ENCODE measurements at places on chromosomes 3 and 15.
A peak's percentile ranks its signal among the peaks of the same experiment; 100 is the strongest.

- H3K27me3 ChIP-seq: peaks cover 11% of the 10 kb centered on the region
- peaks cover 46% of the 10 kb centered on the region for H3K4me1 ChIP-seq
- H3K4me3 ChIP-seq: no peak overlapping the region
- no peak for DNase-seq
These were observed 101.4 kb downstream of the TNIK start for GRCh38 chr3:171358881-171359198.

- H3K4me1 ChIP-seq: peaks cover 7% of the 10 kb centered on the region
- H3K4me3 ChIP-seq: no peak overlapping the region
- peaks cover 1% of the 10 kb centered on the region for H3K27me3 ChIP-seq
- no peak for DNase-seq
These were observed 14.2 kb upstream of the CP start for GRCh38 chr3:149235599-149236424.

GRCh38 chr3:166283840-166284239, 446.6 kb upstream of the BCHE start:
- H3K36me3 ChIP-seq: no peaks in the 10 kb centered on the region
- no peak overlapping the region for H3K4me3 ChIP-seq
- DNase-seq: no peak
- H3K4me1 ChIP-seq: no peaks in the 10 kb centered on the region

DNA sequence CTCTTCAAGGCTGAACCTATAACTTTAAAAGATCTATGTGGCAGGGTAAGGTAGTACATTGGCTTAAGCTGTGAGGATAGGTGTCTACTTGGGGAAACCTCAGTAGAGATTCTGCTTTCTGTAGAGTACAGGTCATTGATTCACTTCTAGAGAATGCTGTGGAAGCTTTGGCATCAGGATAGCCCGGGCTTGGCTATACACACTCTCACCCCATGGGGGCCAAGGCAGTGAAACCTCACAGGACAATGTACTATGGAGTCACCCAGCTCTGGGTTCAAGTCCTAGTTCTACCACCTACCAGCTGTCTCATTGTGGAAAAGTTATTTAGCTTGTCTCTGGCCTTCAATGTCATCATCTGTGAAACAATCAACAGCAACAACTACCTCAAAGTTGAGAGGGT, 9.0 kb downstream of the MTFMT start:
- H3K4me1 ChIP-seq: no peaks in the 10 kb centered on the region
- no peaks in the 10 kb centered on the region for H3K27me3 ChIP-seq
- no peak for DNase-seq

- no peak overlapping the region for H3K4me3 ChIP-seq
- DNase-seq: no peak
- H3K36me3 ChIP-seq: no peaks in the 10 kb centered on the region
- H3K27ac ChIP-seq: no peak overlapping the region
These were observed 113.4 kb upstream of the MRPS22 start for GRCh38 chr3:139230391-139230790.

- peaks cover 38% of the 10 kb centered on the region for H3K36me3 ChIP-seq
- no peak overlapping the region for H3K27ac ChIP-seq
- H3K4me1 ChIP-seq: no peaks in the 10 kb centered on the region
- peak overlapping the region; percentile 82 for H3K4me3 ChIP-seq
These were observed 13.1 kb upstream of the ITPKA start for GRCh38 chr15:41480396-41481140.

DNA sequence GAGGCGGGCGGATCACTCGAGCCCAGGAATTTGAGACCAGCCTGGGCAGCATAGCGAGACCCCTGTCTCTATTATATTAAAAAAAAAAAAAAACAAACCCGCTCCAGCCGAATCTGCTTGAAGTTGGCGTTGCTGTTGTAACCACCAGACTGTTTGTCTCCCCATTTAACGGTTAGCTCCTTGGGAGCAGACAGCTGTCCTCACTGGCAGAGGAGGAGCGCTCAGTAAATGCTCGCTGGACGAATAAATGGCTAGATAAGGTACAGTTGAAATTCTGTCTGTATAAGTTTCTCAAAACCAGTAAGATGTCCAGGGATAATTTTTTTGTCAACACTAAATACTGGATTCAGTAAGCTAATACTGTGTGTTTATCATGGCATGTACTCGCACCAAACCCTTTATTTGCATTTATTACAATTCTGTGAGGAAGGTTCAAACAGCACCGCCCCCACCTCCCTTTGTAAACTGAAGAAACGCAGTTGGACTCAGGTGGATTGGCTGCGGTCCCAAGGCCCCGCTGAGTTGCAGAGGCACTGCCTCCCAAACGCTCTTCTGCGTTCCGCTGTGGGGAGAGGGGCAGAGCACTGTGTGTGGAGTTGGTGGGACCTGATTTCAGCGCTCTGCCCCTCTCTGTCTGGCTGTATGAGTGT, 1.1 kb downstream of the RCCD1 start:
- peaks cover 15% of the 10 kb centered on the region for H3K36me3 ChIP-seq
- DNase-seq: no peak
- H3K27ac ChIP-seq: peak overlapping the region; percentile 42
- peaks cover 2% of the 10 kb centered on the region for H3K4me1 ChIP-seq

DNA sequence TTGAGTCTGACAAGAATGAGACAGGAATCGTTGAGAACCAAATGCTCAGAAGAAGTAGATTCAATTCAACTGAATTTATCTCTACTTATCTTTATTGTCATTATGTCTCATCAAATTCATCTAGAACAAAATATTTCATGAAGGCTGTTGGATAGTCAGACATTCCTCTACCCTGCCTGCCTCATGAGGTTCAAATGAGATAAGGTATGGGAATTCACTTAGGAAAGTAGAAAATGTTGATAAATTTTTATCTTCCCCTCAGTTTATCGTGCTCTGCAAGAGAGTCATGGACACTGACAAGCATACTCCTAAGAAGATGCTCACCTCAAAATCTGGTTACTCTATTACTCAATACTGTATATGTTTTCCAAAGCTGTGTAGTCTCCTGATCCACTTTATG, 149.7 kb upstream of the CDIN1 start:
- H3K27me3 ChIP-seq: peaks cover 2% of the 10 kb centered on the region
- no peak for DNase-seq
- H3K36me3 ChIP-seq: no peaks in the 10 kb centered on the region
- H3K27ac ChIP-seq: no peak overlapping the region
- no peak overlapping the region for H3K4me3 ChIP-seq

- no peak overlapping the region for H3K27ac ChIP-seq
- H3K4me1 ChIP-seq: peaks cover 2% of the 10 kb centered on the region
- no peak for DNase-seq
- no peaks in the 10 kb centered on the region for H3K27me3 ChIP-seq
- H3K36me3 ChIP-seq: no peaks in the 10 kb centered on the region
- no peak overlapping the region for H3K4me3 ChIP-seq
These were observed 127.1 kb downstream of the ABHD5 start for GRCh38 chr3:43817825-43818224.

DNA sequence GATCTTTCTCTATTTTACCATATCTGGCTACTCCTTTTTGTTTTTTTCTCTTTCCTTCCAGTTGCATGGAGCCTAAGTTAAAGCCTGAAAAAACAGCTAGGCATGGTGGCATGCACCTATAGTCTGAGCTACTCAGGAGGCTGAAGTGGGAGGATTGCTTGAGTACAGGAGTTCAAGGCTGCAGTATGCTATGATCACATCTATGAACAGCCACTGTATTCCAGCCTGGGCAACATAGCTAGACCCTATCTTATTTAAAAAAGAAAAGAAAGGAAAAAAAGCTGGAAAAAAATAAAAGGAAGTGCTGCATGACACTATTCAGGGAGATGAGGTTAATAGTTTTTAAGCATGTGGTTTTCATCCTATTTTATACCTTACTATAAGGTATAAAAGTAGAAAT, 4.0 kb upstream of the SKIL start:
- H3K36me3 ChIP-seq: peaks cover 3% of the 10 kb centered on the region
- H3K27ac ChIP-seq: peak overlapping the region; percentile 50
- no peak overlapping the region for H3K4me3 ChIP-seq
- DNase-seq: no peak

DNA sequence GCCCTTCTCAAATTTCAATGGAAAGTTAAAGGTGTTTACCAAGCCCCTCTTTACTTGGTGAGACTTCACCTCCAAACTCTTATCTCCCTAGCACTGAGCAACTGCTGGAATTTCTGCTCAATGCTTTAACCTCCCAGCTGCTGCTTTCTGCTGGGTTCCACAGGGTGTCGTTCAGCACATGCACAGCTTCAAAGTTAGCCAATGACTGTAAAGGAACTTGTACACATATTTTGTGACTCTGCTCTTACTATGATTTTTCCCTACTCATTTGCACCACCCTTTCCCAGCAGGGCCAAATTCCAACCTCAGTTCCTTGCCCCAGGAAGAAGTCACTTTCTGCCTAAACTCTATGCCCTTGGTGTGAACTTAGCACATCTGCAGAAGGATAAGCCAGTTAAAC, 89.7 kb downstream of the ULK4 start:
- H3K27me3 ChIP-seq: no peaks in the 10 kb centered on the region
- DNase-seq: no peak
- no peaks in the 10 kb centered on the region for H3K36me3 ChIP-seq
- H3K4me3 ChIP-seq: no peak overlapping the region
- no peaks in the 10 kb centered on the region for H3K4me1 ChIP-seq
- H3K27ac ChIP-seq: no peak overlapping the region

DNA sequence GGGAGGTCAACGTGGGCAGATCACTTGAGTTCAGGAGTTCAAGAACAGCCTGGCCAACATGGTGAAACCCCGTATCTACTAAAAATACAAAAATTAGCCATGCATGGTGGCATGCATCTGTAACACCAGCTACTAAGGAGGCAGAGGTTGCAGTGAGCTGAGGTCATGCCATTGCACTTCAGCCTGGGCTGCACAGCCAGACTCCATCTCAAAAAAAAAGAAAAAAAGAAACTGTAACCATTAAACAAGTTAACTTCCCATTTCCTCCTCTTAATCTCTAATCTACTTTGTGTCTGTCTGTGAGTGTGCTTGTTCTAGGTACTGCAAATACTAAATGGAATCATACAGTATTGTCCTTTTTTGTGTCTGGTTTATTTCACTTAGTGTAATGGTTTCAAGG, 2.7 kb downstream of the RBM6 start:
- H3K27me3 ChIP-seq: peaks cover 3% of the 10 kb centered on the region
- H3K27ac ChIP-seq: no peak overlapping the region
- H3K36me3 ChIP-seq: no peaks in the 10 kb centered on the region
- DNase-seq: no peak
- peaks cover 5% of the 10 kb centered on the region for H3K4me1 ChIP-seq

- H3K27ac ChIP-seq: no peak overlapping the region
- H3K4me1 ChIP-seq: peaks cover 28% of the 10 kb centered on the region
- H3K27me3 ChIP-seq: peaks cover 46% of the 10 kb centered on the region
- peaks cover 6% of the 10 kb centered on the region for H3K36me3 ChIP-seq
- no peak for DNase-seq
These were observed 716 bp upstream of the ISLR2 start for GRCh38 chr15:74129586-74130154.

- DNase-seq: no peak
- H3K27me3 ChIP-seq: peaks cover 11% of the 10 kb centered on the region
- H3K27ac ChIP-seq: no peak overlapping the region
- peaks cover 4% of the 10 kb centered on the region for H3K4me1 ChIP-seq
- no peaks in the 10 kb centered on the region for H3K36me3 ChIP-seq
- peak overlapping the region; percentile 86 for H3K4me3 ChIP-seq
These were observed 101.1 kb upstream of the IGF1R start for GRCh38 chr15:98547275-98547674.

GRCh38 chr3:126151562-126152302, 28.7 kb downstream of the ALDH1L1 start:
- H3K36me3 ChIP-seq: peaks cover 5% of the 10 kb centered on the region

DNA sequence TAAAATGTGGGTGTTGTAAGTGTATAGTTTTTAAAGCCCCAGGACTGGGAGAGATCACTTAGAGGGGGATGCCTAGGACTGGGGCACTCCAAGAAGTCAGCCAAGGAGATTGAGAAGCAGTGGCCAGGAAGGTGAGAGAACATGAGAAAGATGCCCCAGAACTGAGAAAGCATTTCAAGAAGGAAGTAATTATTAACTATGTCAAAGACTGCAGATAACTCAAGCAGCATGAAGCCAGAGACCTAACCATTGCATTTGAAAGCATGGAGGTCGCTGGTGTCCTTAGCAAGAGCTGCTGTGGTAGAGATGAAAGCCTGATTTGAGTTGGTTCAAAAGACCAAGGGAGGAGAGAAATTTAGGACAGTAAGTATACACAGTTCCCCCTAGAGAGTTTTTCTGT, 30.6 kb upstream of the SLC2A2 start:
- no peak for DNase-seq
- H3K27ac ChIP-seq: no peak overlapping the region
- H3K27me3 ChIP-seq: peaks cover 1% of the 10 kb centered on the region
- H3K36me3 ChIP-seq: no peaks in the 10 kb centered on the region

- peaks cover 2% of the 10 kb centered on the region for H3K27me3 ChIP-seq
- H3K27ac ChIP-seq: no peak overlapping the region
- DNase-seq: no peak
- H3K36me3 ChIP-seq: no peaks in the 10 kb centered on the region
These were observed 25.6 kb downstream of the RASGRP1 start for GRCh38 chr15:38539008-38539343.

- no peak overlapping the region for H3K4me3 ChIP-seq
- no peaks in the 10 kb centered on the region for H3K27me3 ChIP-seq
- H3K36me3 ChIP-seq: no peaks in the 10 kb centered on the region
- no peak for DNase-seq
- no peak overlapping the region for H3K27ac ChIP-seq
These were observed 373.8 kb downstream of the ZNF385D start for GRCh38 chr3:21377071-21377769.

DNA sequence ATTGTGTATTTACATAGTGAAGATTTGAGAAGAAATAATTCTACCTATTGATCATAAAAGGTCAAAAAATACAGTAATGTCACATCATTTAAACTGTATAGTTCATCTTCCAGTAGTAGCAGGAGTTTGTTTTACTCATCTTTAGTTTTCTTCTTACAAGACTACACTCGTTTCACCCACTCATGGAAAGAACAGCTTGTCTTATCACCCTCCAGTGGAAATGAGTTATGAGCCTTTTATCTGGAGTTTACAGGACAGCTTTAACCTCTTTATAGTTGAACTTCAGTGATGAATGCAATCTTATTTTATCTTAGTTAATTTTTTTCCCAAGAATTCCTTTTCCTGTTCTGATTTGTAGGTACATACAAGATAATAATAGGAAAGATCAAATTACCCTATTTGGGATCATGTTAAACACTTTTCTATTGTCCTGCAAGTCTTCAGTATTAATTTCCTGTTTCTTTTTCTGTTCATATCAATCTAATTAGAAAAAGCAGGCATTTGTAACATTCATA, 36.8 kb downstream of the RBMS3 start:
- no peak overlapping the region for H3K27ac ChIP-seq
- no peak overlapping the region for H3K4me3 ChIP-seq
- peaks cover 2% of the 10 kb centered on the region for H3K27me3 ChIP-seq
- H3K36me3 ChIP-seq: no peaks in the 10 kb centered on the region

DNA sequence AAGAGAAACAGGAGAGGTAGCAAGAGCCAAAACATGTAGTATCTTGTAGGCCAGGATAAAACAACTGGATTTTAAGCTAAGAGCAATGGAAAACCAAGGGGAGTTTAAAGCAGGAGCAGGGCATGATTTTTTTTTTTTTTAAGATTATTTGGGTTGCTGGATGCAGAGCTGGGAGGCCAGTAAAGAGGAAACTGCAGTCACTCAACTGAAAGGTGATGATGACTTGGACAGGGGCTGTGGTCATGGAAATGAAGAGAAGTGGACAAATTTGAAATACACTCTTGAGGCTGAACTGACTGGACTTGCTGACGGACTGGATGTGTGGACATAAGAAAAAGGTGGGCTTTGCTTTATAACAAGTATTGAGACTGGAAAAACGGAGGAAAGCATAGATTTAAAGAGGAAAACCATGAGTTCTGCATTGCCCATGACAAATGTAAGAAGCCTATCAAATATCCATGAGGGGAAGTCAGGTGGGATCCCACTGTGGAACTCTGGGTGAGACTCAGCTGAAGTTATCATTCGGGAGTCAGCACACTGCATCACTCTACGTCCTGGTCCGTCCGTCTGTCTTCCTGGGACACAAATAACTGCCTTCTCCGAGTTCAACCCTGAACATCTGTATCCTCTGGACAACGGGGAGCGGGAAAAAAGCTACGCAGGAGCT, 688 bp downstream of the XPC start:
- H3K4me3 ChIP-seq: peak overlapping the region; percentile 93
- H3K27me3 ChIP-seq: peaks cover 12% of the 10 kb centered on the region
- H3K36me3 ChIP-seq: peaks cover 6% of the 10 kb centered on the region
- peak overlapping the region; percentile 89 for H3K27ac ChIP-seq

Measured in endothelial cell (in vitro differentiated cells).